ENCODE measurements at places on chromosomes 6 and 20. TPM values are rescaled to one million over a fixed set of nuclear protein-coding genes. Genes with fewer than 3 reads are reported as not detected.

DNA sequence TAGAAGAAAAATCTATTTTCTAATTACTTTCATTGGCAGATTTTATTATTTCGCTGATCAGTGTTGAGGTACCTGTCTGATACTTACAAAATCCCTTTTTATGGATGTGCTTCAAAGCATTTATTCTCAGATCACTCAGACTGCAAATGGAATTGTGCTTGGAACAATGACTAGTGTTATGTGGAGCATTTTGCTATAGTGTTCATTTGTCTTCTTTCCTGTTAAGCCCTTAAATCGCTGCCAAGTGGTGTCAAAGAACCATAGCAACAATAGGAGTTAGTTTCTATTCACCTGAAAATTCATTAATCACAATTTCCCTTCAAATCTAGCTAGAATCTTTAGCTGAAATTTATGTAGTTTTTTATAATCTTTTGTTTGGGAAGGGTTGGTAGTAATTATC lies 29.8 kb downstream of the SMPDL3A start:
- H3K36me3 ChIP-seq: no peaks in the 10 kb centered on the region
- no peaks in the 10 kb centered on the region for H3K4me1 ChIP-seq
- DNase-seq: no peak
- H3K27ac ChIP-seq: no peak overlapping the region

DNA sequence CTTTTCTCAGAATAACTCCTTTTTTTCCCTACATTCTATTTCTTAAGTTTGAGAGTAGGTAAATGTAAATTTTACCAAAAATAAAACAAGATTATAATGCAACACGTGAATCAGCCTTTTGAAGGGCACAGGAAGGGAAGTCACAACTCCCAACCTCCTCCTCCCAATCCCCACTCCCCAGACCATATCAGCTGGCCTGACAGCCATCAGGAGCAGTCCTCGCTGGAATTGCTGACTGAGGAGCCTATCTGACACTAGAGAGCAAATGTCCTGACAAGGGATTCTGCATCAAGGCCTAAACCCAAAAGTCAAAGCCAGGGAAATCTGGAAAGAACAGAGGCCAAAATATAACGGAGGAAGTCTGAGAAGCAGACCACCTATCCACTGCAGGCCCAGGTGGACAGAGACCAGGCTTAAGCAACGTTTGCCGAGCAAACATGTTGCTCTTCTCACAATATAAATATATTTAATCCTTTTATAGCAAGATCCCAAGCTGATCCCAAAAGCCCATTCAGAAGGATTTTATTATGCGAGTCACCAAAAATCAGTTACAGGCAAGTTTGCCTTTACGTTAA lies 2.5 kb downstream of the RRAGD start:
- peak overlapping the region; percentile 72 for H3K27ac ChIP-seq
- peaks cover 13% of the 10 kb centered on the region for H3K27me3 ChIP-seq
- H3K4me1 ChIP-seq: peaks cover 21% of the 10 kb centered on the region
- H3K36me3 ChIP-seq: no peaks in the 10 kb centered on the region

Gene BNIP5
- total RNA-seq: 0.04 TPM

DNA sequence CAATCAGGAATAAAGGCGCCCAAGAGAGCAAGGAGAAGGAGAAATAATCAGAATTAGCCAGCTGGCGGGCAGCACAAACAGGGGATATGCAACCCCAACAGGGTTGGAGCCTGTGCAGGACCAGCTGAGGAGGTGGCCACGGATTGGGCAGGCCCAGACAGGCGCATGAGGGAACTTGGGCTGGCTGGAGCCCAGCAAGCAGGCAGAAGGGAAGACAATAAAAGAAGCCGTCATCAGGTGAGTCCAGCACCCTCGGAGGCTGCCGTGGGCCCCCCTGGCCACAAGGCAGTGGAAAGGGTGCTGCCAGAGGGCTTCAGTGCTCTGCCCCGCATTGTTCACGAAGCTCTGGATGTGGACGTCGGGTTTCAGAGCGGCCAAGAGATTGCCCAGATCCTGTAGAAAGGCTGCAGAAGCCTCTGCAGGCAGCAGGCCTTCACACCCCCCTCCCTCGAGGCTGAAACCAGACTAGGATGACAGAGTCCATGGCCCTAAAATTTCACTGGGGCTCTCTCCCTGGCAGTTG lies 28.4 kb upstream of the MAFB start:
- H3K36me3 ChIP-seq: no peaks in the 10 kb centered on the region
- no peak for DNase-seq

Gene KAT14
- total RNA-seq: 15.6 TPM

DNA sequence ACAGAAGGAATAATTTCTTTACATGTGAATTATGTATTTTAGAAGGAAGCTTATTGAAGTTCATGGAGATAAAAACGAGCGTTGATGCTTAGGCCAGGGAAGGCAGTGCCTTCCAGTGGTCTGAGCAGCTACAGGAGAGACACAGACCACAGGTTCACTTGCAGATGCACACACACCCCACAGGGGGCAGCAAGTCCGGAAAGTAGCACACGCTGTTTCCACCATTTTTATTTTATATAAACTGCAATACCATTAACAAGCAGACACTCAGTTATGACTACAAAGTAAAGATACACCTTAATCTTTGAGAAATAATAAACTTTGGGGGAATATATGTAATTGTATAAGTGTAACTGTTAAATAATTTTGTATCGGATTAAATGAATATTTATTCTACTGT lies 13.5 kb upstream of the DACT2 start:
- no peaks in the 10 kb centered on the region for H3K4me1 ChIP-seq
- no peak overlapping the region for H3K4me3 ChIP-seq
- no peaks in the 10 kb centered on the region for H3K36me3 ChIP-seq
- H3K27ac ChIP-seq: no peak overlapping the region

DNA sequence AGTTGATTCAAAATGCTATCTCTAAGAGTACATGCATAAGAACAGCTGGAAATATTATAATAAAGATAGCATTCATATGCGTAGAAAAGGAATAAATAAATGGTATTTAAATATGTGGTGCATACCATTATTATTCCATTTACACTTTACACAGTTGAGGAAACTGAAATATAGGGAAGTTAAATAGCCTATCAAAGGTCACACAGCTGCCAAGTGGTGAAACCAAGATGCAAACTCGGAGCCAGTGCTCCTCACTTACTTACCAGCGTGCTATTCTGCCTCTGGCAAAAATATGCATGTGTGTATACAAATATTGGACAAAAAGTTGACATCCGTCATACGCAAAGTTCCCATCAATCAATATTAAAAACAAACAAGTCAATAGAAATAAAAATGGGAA lies 22.3 kb upstream of the ANKEF1 start:
- no peak for DNase-seq
- no peaks in the 10 kb centered on the region for H3K27me3 ChIP-seq
- peaks cover 2% of the 10 kb centered on the region for H3K4me1 ChIP-seq
- H3K4me3 ChIP-seq: no peak overlapping the region

DNA sequence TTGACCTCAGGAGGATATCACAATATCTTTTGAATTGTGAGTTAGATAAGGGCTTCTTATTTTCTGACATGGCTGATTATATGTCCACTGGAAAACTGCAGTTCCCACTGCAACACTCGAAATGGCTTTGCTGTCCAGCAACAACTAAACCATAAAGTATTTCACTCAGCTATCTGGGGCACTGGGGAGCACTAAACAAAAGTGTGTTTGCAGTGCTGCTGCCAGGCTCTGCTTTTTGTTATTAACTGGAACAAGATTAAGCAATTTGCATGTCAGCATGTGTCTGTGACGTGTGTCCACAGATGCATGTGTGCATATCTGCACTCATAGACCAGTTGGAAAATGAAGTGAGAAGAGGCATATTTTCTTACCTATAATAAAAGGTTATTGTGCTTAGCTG lies 107.8 kb upstream of the CCN2 start:
- no peak overlapping the region for H3K4me3 ChIP-seq
- peak; percentile 83 for DNase-seq
- no peaks in the 10 kb centered on the region for H3K27me3 ChIP-seq
- H3K27ac ChIP-seq: no peak overlapping the region

Gene ZGPAT
- 13.1 TPM for total RNA-seq

Gene CST5
- not detected for total RNA-seq

GRCh38 chr6:139981768-139982181 lies 607.3 kb upstream of the CITED2 start:
- peak overlapping the region; percentile 68 for H3K27ac ChIP-seq
- DNase-seq: peak; percentile 80
- H3K4me3 ChIP-seq: no peak overlapping the region
- H3K36me3 ChIP-seq: no peaks in the 10 kb centered on the region
- H3K4me1 ChIP-seq: peaks cover 10% of the 10 kb centered on the region

GRCh38 chr20:16095226-16095625 lies 478.0 kb downstream of the KIF16B start:
- H3K4me1 ChIP-seq: peaks cover 9% of the 10 kb centered on the region
- H3K4me3 ChIP-seq: no peak overlapping the region
- DNase-seq: peak; percentile 63
- no peaks in the 10 kb centered on the region for H3K27me3 ChIP-seq

GRCh38 chr6:107690643-107691061 lies 133.5 kb downstream of the SCML4 start:
- DNase-seq: peak; percentile 98
- H3K36me3 ChIP-seq: no peaks in the 10 kb centered on the region
- H3K4me1 ChIP-seq: peaks cover 22% of the 10 kb centered on the region

DNA sequence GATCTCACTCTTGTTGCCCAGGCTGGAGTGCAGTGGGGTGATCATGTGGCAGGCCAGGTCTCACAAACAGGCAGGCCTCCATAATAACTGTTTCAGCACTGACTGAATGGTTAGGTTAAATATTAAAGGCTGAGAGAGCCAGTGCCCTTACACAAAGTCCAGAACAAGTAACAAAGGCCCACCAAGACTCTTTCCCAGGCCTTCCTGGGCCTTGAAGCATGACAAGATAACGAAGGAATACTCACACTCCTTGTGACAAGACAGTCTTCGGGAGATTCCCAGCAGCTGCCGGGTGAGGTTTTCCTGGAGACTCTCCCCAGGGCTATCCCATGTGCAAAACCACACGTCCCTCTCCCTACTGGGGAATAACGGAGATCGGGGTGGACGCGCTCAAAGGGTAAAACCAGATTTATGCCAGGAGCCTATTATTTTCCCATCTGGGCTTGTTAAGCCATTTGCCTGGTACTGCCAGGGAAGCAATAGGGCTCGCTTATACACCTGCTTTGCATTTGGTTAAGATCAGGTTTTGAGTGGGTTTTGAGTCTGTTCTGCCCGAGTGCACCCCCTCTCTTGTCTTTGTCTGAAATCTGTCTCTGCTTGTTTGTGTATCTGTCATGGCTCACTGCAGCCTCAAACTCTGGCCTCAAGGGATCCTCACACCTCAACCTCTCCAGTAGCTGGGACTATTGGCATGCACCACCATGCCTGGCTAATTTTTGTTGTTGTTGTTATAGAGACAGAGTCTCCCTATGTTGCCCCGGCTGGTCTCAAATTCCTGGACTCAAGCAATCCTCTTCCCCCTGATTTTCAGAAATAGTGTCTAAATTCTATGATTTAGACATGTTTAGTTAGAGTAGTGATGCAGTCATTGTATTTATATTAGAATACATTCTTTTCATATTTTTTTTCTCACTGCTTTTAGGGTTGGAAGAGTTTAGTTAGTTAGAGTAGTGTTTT lies 1.4 kb upstream of the ENPP3 start:
- no peak overlapping the region for H3K27ac ChIP-seq
- H3K27me3 ChIP-seq: no peaks in the 10 kb centered on the region
- H3K4me3 ChIP-seq: no peak overlapping the region
- no peaks in the 10 kb centered on the region for H3K4me1 ChIP-seq
- H3K36me3 ChIP-seq: no peaks in the 10 kb centered on the region
- DNase-seq: no peak

- H3K4me1 ChIP-seq: no peaks in the 10 kb centered on the region
- H3K27me3 ChIP-seq: no peaks in the 10 kb centered on the region
- H3K36me3 ChIP-seq: no peaks in the 10 kb centered on the region
- no peak for DNase-seq
- H3K27ac ChIP-seq: no peak overlapping the region
Measured at GRCh38 chr20:38982291-38982690, 20.1 kb downstream of the DHX35 start.

Gene MOG
- not detected for total RNA-seq

Gene CD83
- 15.4 TPM for total RNA-seq

GRCh38 chr6:14757418-14757817 lies 488.5 kb upstream of the JARID2 start:
- H3K36me3 ChIP-seq: no peaks in the 10 kb centered on the region
- no peak overlapping the region for H3K27ac ChIP-seq
- no peak overlapping the region for H3K4me3 ChIP-seq
- H3K4me1 ChIP-seq: no peaks in the 10 kb centered on the region

GRCh38 chr20:50664254-50664653 lies 27.1 kb downstream of the RIPOR3 start:
- H3K27ac ChIP-seq: no peak overlapping the region
- H3K27me3 ChIP-seq: no peaks in the 10 kb centered on the region
- peak; percentile 59 for DNase-seq

DNA sequence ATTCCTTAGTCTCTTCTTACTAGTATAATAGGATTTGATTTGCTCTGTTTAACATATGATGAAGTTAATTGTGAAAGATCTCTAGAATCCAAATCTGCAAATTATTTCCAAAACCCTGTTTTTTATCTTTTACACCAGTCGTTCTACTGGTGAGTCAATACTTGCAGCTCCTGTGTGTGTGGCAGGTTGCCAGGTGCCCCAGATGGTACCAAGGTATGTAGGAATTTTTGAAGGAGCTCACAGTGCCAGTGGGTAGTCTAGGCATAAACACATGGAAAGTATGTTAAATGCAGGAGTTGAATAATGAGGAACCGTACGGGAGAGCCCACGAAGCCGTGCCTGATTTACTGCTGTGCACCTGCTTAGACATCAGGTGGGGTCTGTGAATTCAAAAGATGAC lies 192.2 kb downstream of the FARS2 start:
- no peak overlapping the region for H3K4me3 ChIP-seq
- peaks cover 11% of the 10 kb centered on the region for H3K4me1 ChIP-seq
- no peaks in the 10 kb centered on the region for H3K27me3 ChIP-seq

- no peak overlapping the region for H3K27ac ChIP-seq
- H3K4me1 ChIP-seq: no peaks in the 10 kb centered on the region
- no peak overlapping the region for H3K4me3 ChIP-seq
- H3K27me3 ChIP-seq: no peaks in the 10 kb centered on the region
- no peaks in the 10 kb centered on the region for H3K36me3 ChIP-seq
- no peak for DNase-seq
Measured at GRCh38 chr6:16184129-16184528, 54.3 kb upstream of the GMPR start.

GRCh38 chr20:7650086-7650879 lies 290.0 kb downstream of the HAO1 start:
- H3K27me3 ChIP-seq: no peaks in the 10 kb centered on the region
- no peak overlapping the region for H3K27ac ChIP-seq
- H3K4me3 ChIP-seq: no peak overlapping the region
- DNase-seq: no peak
- no peaks in the 10 kb centered on the region for H3K4me1 ChIP-seq
- H3K36me3 ChIP-seq: no peaks in the 10 kb centered on the region
